ENCODE measurements at places on chromosomes 11 and 22. TPM values are rescaled to one million over a fixed set of nuclear protein-coding genes. Genes with fewer than 3 reads are reported as not detected.

RIC3 gene
- 2.7 TPM for polyA plus RNA-seq

RBM14 gene
- polyA plus RNA-seq = 78.3 TPM

BCO2 gene
- 11.0 TPM for polyA plus RNA-seq

OR56A1 gene
- not detected for polyA plus RNA-seq

PIWIL4 gene
- polyA plus RNA-seq = 7.5 TPM

MCAM gene
- polyA plus RNA-seq = 123 TPM

CRYBB2 gene
- 1.0 TPM for polyA plus RNA-seq

WNT11 gene
- polyA plus RNA-seq = 58.8 TPM

TIGD3 gene
- polyA plus RNA-seq = 0.14 TPM

TUB gene
- polyA plus RNA-seq = 30.0 TPM

NCF4 gene
- polyA plus RNA-seq = 4.0 TPM

PATE2 gene
- polyA plus RNA-seq = not detected

FLRT1 gene
- polyA plus RNA-seq = 4.0 TPM

MB gene
- 1.1 TPM for polyA plus RNA-seq

OR52N4 gene
- not detected for polyA plus RNA-seq

PRR33 gene
- polyA plus RNA-seq = 0.10 TPM

BTBD18 gene
- 0.27 TPM for polyA plus RNA-seq

OR52A1 gene
- polyA plus RNA-seq = 0.03 TPM

AASDHPPT gene
- 67.6 TPM for polyA plus RNA-seq

MUC5AC gene
- polyA plus RNA-seq = 0.04 TPM

GSTT2 gene
- polyA plus RNA-seq = 1.3 TPM

OR51I1 gene
- not detected for polyA plus RNA-seq

ROBO4 gene
- polyA plus RNA-seq = 61.9 TPM

SCGB2A2 gene
- not detected for polyA plus RNA-seq

ETS1 gene
- 139 TPM for polyA plus RNA-seq

CD3D gene
- polyA plus RNA-seq = 1.5 TPM

TOLLIP gene
- 25.1 TPM for polyA plus RNA-seq

CTSW gene
- polyA plus RNA-seq = 5.6 TPM

MPZL2 gene
- polyA plus RNA-seq = 68.8 TPM

MS4A2 gene
- 0.11 TPM for polyA plus RNA-seq

TRIM48 gene
- polyA plus RNA-seq = not detected

CASP5 gene
- 0.13 TPM for polyA plus RNA-seq

C11orf91 gene
- not detected for polyA plus RNA-seq

C11orf87 gene
- polyA plus RNA-seq = not detected

APLNR gene
- polyA plus RNA-seq = 187 TPM

C22orf42 gene
- polyA plus RNA-seq = 0.35 TPM

ANGPTL5 gene
- 0.08 TPM for polyA plus RNA-seq

PAMR1 gene
- polyA plus RNA-seq = 9.6 TPM

SLC1A2 gene
- 18.6 TPM for polyA plus RNA-seq

NAALADL1 gene
- polyA plus RNA-seq = 12.6 TPM

All from left lung (tissue), 14 donors.